WTC11 (cell line): ENCODE measurements at places on chromosomes 1 and 21. TPM values are rescaled to one million over a fixed set of nuclear protein-coding genes. Genes with fewer than 3 reads are reported as not detected.

DNA sequence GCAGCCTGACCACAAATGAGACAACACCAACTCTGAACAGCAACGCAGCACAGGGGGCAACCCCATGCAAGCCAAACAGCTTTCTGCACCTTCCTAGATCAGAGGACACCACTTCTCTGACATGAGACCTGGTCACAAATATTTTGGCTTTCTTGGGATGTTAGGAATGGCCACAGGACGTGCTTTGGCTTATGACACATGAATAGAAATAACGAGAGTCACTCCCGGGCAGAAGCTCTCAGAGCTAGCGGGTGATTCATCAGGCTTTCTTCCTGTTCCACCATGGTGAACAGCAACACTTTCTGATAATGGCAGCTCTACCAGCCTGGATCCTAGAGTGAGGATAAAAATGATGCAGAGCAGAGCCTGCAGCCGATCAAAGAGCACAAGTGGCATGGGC, 39.4 kb downstream of the PAFAH2 start:
- peaks cover 42% of the 10 kb centered on the region for H3K36me3 ChIP-seq
- no peak overlapping the region for H3K4me3 ChIP-seq
- H3K27ac ChIP-seq = no peak overlapping the region
- no peak for DNase-seq

- no peak for DNase-seq
- H3K36me3 ChIP-seq = no peaks in the 10 kb centered on the region
- H3K4me3 ChIP-seq = no peak overlapping the region
- 0 out of 2 replicates have a peak, but pooled peaks cover 9% of the 10 kb centered on the region for H3K4me1 ChIP-seq
- no peak overlapping the region for H3K27ac ChIP-seq
Observed at GRCh38 chr1:7250597-7251453, 465.6 kb downstream of the CAMTA1 start.

DNA sequence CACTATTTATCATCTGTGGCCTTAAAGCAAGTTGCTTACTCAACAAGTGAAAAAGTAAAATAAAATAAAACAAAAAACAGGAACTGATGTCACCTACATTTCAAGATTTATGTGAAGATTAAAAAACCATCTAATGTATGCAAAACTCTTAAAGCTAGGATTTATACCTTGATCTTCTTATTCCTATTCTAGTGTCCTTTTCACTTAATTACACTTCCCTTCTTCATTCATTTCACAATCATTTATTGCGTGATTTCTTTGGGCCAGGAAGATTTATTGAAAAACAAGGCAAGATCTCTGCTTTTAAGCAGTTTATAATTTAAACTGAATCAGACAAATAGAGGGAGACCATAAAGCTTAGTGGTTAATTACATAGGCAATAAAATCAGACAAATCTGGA, 18.6 kb downstream of the PTGER3 start:
- H3K4me3 ChIP-seq = no peak overlapping the region
- H3K4me1 ChIP-seq = no peaks in the 10 kb centered on the region
- H3K27ac ChIP-seq = no peak overlapping the region
- no peak for DNase-seq
- no peaks in the 10 kb centered on the region for H3K27me3 ChIP-seq
- H3K36me3 ChIP-seq = no peaks in the 10 kb centered on the region

DNA sequence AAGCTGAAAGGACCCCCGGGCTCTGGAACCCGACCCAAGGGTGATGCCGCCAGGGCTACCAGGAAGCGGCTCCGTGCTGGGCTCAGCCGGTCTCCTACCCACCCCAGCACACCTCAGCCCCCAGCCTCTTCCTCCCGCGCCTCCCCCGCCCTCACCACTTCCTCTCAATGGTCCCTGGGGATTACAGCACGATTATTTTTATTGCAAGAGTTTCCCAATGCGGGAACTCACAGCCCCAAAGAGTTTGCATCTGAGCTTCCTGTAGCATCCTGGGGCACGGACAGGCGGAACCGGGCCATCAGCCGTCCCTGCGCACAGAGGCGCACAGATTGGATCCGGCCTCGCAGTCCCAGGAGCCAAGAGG, 8.7 kb upstream of the SLX9 start:
- H3K27ac ChIP-seq = no peak overlapping the region
- peaks cover 41% of the 10 kb centered on the region for H3K4me1 ChIP-seq
- peak overlapping the region; percentile 67 for H3K4me3 ChIP-seq
- H3K36me3 ChIP-seq = no peaks in the 10 kb centered on the region
- H3K27me3 ChIP-seq = peaks cover 76% of the 10 kb centered on the region
- no peak for DNase-seq

- H3K27me3 ChIP-seq = no peaks in the 10 kb centered on the region
- H3K36me3 ChIP-seq = peaks cover 13% of the 10 kb centered on the region
- no peak overlapping the region for H3K4me3 ChIP-seq
- peaks cover 8% of the 10 kb centered on the region for H3K4me1 ChIP-seq
Observed at GRCh38 chr1:180643693-180644092, 11.9 kb downstream of the XPR1 start.

GRCh38 chr1:222462601-222463000, 85.3 kb downstream of the HHIPL2 start:
- H3K27ac ChIP-seq = no peak overlapping the region
- H3K4me1 ChIP-seq = peaks cover 3% of the 10 kb centered on the region
- H3K36me3 ChIP-seq = peaks cover 11% of the 10 kb centered on the region
- no peaks in the 10 kb centered on the region for H3K27me3 ChIP-seq
- no peak for DNase-seq
- no peak overlapping the region for H3K4me3 ChIP-seq

C1QA gene
- total RNA-seq = 0.50 to 0.92 TPM (median 0.76 TPM) in 3 replicates

FMO2 gene
- total RNA-seq = 0.16 to 0.23 TPM in 2 of 3 replicates, not detected in the other

LCE6A gene
- total RNA-seq = not detected in 3 replicates
